ENCODE measurements at places on chromosomes 1 and 21. TPM values are rescaled to one million over a fixed set of nuclear protein-coding genes. Genes with fewer than 3 reads are reported as not detected.
A peak's percentile ranks its signal among the peaks of the same experiment; 100 is the strongest.

- DNase-seq: no peak
Measured at GRCh38 chr21:21955204-21955603, 957.0 kb downstream of the NCAM2 start.

PPM1J gene
- total RNA-seq: 22.4 TPM

DNA sequence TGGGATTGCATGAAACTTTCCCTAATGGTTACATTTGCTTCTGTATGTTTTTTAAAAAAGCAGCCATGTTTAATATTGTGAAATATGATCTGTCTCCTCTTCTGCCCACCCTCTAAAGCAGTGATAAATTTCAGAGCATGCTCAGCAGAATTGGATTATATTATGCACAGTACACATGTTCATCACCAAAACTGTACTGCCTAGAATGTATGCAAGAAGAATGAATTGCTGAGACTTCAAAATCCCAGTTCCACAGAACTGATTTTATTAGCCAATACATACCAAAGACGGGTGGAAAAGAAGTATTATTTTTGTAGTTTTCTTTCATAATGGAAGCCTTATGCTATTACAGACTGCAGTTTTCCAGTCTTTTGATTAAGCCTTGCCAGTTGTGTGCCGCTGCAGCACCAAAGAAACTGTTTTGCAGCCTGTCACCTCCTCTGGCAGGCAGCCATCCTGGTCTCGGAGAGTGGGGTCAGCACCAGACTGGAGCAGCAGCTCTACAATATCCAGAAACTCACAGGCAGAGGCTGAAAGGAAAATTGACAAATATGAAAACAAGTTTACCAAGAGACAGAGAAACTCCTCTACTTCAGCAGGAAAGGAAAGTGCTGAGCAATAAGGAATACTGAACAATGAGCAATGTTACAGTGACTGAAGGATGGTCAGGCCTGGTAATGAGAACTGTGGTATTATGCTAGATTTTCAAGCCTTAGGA, 58.1 kb downstream of the LHX4 start:
- DNase-seq: no peak

DNA sequence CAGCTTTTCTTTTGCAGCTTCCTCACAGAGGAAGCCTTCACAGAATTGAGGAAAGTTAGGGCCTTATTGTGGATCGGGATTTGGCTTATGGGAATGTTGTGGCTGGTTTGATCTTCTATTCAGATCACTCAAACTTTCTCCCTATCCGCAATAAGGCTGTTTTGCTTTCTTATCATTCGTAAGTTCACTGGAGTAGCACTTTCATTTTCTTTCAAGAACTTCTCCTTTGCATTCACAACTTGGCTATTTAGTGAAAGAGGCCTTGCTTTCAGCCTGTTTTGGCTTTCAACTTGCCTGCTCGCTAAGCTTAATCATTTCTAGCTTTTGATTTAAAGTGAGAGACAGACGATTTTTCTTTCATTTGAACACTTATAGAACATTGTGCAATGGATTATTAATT, 181.9 kb upstream of the B3GALT2 start:
- no peak for DNase-seq

DNA sequence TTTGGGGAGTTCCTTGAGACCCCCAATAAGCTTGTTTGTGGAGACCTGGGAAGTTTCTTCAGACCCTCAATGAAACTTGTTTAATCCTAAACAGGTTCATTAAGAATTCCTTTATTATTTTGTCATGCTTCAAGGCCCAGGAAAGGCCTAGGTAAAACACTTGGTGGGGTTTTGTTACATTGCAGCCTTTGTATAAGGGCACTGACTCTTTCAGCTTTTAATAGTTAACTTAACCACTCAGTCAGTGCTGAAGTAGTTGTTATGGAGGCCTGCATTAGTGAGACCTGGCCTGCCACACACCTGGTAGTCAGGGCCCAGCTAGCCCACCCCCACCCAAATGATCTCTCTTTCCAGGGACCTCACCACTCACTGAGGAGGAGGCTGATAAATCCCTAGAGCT, 103.7 kb downstream of the FCRL5 start:
- DNase-seq: no peak

DNA sequence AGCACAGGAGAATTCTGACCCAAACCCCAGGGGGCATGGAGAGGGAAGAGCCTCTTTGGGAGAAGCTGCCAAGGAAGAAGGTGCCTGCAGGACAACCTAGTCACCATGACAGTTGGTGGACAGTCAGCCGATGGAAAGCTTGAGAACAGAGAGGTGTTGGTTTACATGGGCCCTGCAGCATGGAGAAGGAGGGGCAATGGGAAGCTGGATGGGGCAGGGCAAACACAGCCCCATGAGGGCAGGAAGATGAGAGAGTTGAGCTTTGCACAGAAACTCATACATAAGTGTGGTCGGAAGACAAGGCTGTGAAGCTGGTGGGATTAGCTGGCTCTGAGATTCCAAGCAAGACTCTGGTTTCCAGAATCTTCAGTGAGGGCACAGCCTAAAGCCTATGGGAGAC, 6.6 kb upstream of the SLC5A9 start:
- DNase-seq: no peak

GRCh38 chr1:213905344-213905743, 82.4 kb upstream of the PROX1 start:
- no peak for DNase-seq

- no peak for DNase-seq
Measured at GRCh38 chr1:115062542-115063004, 26.7 kb downstream of the TSPAN2 start.

TTLL10 gene
- 0.45 TPM for total RNA-seq

PCAT6 gene
- 7.2 TPM for total RNA-seq

AGPAT3 gene
- 4.4 TPM for total RNA-seq

- DNase-seq: no peak
Measured at GRCh38 chr1:54764922-54765561, 719 bp upstream of the PARS2 start.

GRCh38 chr21:38923429-38923828, 117.7 kb downstream of the ETS2 start:
- DNase-seq: no peak

- no peak for DNase-seq
Measured at GRCh38 chr1:114690148-114690547, 5.2 kb downstream of the AMPD1 start.

DNA sequence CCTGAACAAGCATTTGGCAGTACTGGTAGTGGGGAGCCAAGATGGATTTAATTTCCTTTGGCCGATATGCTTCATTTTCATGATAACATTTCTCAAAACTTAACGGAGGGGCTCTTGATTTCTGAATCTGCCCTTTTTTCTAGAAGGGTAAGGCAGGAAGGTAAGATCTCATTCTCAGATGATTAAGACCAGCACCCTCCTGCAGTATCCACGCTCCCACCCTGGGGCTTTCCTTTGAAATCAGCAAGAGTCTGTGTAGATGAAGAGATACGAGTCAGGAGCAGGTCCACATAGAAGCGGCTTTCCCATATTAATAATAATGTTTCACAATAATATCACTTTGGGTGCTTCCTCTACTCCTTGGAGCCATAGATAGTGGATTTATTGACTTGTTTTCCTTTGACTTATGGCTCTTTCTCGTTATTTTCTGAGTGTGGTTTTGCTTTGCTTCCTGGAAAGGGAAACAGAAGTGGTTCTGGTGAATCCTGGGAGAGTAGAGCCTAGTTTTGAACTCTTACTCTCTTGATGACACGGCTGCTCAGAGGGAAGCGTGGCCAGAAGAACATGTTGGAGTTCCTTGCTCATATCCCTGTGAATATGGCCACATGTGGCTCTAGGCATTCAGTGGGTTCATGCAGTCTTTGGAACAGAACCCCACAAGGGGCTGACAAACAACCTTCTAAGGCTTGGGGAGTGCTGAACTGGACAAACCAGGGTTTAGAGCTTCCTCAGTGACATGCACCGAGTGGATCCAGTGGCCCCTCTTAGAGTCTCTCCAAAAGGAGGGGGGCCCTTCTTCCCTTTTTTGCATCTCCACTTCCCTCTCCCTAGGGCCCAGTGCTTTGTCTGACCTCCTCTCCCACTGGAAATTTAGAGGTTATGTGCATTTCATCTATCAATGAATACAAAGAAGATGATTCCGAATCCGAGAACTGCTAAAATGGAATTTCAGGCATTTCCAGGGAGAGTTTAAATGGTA, 195.7 kb downstream of the DYRK1A start:
- DNase-seq: no peak

GRCh38 chr1:23910553-23911246, 2.5 kb downstream of the CNR2 start:
- DNase-seq: no peak

- peak; percentile 47 for DNase-seq
Measured at GRCh38 chr1:174883409-174883808, 116.3 kb upstream of the CACYBP start.

SLC5A9 gene
- 0.10 TPM for total RNA-seq

FCRL3 gene
- not detected for total RNA-seq
